MCF 10A (cell line): ENCODE measurements at places on chromosomes 5 and 9.

- H3K4me1 ChIP-seq: peaks cover 17% of the 10 kb centered on the region
- DNase-seq: no peak
- H3K27ac ChIP-seq: no peak overlapping the region
- no peak overlapping the region for H3K4me3 ChIP-seq
Observed at GRCh38 chr5:39055768-39056398, 18.3 kb downstream of the RICTOR start.

- H3K36me3 ChIP-seq: peaks cover 99% of the 10 kb centered on the region
- H3K4me3 ChIP-seq: no peak overlapping the region
- H3K27me3 ChIP-seq: no peaks in the 10 kb centered on the region
- H3K27ac ChIP-seq: peak overlapping the region; percentile 69
- H3K4me1 ChIP-seq: peaks cover 15% of the 10 kb centered on the region
- DNase-seq: no peak
Observed at GRCh38 chr5:179829732-179830435, 9.2 kb downstream of the SQSTM1 start.

DNA sequence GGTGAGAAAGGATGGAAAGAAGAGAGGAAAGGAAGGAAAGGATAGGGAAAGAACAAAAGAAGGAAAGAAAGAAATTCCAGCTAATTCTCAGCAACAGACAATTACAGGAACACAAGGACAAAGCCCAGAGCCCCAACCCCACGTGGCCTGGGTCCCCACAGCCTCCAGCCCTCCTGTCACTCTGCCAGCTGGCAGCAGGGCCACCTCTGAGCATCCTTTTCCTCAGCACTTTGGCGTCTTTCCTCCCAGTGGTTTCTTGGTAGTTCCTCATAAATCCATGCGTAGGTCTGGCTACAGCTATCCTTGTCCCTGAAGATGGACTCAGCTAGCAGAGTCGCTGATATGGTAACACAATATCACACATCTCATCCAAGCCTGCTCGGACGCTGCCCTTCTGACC lies 28.3 kb downstream of the ADAMTS2 start:
- H3K4me1 ChIP-seq: no peaks in the 10 kb centered on the region
- no peaks in the 10 kb centered on the region for H3K36me3 ChIP-seq
- H3K27ac ChIP-seq: no peak overlapping the region
- H3K4me3 ChIP-seq: no peak overlapping the region
- no peak for DNase-seq

DNA sequence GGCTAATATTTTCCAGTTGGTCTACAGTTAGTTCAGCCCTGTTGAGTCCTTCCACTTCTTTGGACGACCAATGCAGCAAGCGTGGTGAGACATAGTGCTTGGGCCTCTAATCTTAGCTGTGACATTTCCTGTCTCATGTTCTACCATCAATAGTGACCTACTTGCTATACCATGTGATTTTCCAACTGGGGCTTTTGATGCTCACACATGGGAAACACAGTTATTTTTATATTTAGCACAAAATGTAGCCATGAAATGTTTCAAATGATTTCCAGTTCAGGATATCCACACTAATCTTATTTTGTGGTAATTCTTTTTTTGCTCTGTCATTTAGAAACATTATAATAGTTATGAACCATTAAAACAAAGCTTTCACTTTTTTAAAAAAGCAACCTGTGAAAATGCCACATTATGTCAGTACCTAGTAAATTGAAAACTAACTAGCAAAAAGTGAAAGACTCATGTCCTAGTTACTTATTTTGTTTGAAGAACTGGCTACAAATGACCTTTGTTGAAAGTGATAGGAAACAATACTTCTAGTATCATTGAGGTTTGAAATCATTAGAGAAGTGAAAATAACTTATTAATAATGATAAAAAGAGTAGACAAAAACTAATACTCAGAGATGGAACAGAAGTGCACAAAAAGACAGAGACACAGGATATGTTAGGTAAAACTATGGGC lies 18.3 kb downstream of the MARCHF3 start:
- H3K4me3 ChIP-seq: no peak overlapping the region
- no peaks in the 10 kb centered on the region for H3K36me3 ChIP-seq
- H3K4me1 ChIP-seq: peaks cover 20% of the 10 kb centered on the region
- no peak overlapping the region for H3K27ac ChIP-seq
- no peak for DNase-seq

GRCh38 chr5:178630475-178630930 lies 3.7 kb upstream of the CLK4 start:
- H3K36me3 ChIP-seq: peaks cover 8% of the 10 kb centered on the region
- no peak overlapping the region for H3K4me3 ChIP-seq
- H3K27ac ChIP-seq: no peak overlapping the region
- no peaks in the 10 kb centered on the region for H3K27me3 ChIP-seq
- DNase-seq: peak; percentile 51

- no peak overlapping the region for H3K27ac ChIP-seq
- no peak for DNase-seq
- H3K36me3 ChIP-seq: no peaks in the 10 kb centered on the region
Observed at GRCh38 chr9:16064771-16065170, 511.9 kb downstream of the CCDC171 start.

GRCh38 chr5:150993422-150993821 lies 27.0 kb upstream of the GPX3 start:
- no peaks in the 10 kb centered on the region for H3K4me1 ChIP-seq
- no peaks in the 10 kb centered on the region for H3K36me3 ChIP-seq
- H3K4me3 ChIP-seq: no peak overlapping the region
- H3K27ac ChIP-seq: no peak overlapping the region
- H3K27me3 ChIP-seq: no peaks in the 10 kb centered on the region

DNA sequence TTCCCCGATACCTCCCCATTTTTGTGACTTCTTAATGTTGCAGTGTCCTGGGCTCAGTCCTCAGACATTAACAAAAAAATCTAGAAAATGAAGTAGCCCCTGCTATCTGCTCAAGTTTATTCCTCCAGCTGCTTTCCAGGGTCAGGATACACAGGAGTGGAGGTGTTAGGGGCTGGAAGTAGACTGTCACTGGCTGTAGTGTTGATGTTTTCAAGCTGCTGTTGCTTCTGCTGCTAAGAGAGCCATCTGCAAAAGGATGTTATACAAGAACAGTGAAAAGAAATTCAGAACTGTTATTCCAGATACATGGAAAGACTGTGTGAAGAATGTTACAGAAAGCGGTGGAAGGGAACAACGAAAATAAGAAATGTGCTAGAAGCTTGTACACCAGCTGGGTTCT lies 10.7 kb downstream of the CD14 start:
- H3K36me3 ChIP-seq: no peaks in the 10 kb centered on the region
- no peaks in the 10 kb centered on the region for H3K27me3 ChIP-seq
- H3K4me1 ChIP-seq: no peaks in the 10 kb centered on the region
- no peak overlapping the region for H3K27ac ChIP-seq
- H3K4me3 ChIP-seq: no peak overlapping the region
- DNase-seq: no peak

GRCh38 chr5:59296317-59297264 lies 596.9 kb downstream of the PDE4D start:
- H3K4me3 ChIP-seq: peak overlapping the region; percentile 71
- peak overlapping the region; percentile 84 for H3K27ac ChIP-seq
- peak; percentile 48 for DNase-seq

DNA sequence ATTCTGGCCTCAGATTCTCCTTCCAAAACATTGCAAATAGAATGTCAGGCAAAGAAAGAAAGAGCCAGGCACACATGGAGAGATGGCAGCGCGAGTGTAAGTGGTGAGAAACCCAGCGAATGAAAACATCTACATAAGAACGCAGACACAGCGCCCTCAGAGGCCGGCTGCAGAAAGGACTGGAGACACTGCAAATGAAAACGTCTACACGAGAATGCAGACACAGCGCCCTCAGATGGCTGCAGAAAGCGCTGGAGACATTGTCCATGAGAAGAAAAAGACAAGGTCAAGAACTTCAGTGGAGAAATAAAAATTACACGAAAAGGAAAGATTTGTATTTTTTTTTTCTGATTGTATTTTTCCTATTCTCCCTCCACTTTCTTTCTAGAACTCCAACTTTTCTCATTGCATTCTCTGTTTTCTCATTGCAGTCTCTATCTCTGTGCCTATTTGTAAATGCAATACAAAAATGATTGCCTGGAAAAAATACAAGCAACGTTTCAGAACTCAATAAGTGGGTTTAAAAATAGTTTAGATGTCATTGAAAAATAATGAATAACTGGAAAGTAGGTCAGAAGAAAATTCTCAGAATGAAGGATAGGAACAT lies 117.9 kb upstream of the LPCAT1 start:
- H3K27me3 ChIP-seq: peaks cover 44% of the 10 kb centered on the region
- no peak overlapping the region for H3K4me3 ChIP-seq
- DNase-seq: peak; percentile 77
- H3K4me1 ChIP-seq: no peaks in the 10 kb centered on the region
- H3K27ac ChIP-seq: no peak overlapping the region

DNA sequence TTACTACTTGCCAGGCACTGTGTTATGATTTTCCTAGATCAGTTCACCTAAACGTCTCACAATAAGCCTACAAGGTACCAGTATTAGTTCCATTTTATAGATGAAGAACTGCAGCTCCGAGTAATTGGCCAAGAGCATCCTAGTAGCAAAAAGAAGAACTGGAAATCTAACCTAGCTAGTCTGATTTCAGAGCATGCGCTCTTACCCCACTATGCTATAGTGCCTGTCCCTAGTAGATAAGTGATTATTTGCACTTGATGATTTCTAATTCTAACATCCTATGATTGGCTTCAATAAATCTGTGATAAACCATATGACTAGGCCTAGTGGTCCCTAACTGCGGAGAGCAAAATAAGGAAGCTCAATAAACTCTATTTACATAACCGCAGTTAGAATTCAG lies 7.1 kb upstream of the PLAC8L1 start:
- H3K4me1 ChIP-seq: no peaks in the 10 kb centered on the region
- H3K36me3 ChIP-seq: peaks cover 62% of the 10 kb centered on the region
- DNase-seq: no peak
- peak overlapping the region; percentile 31 for H3K27ac ChIP-seq
- H3K27me3 ChIP-seq: no peaks in the 10 kb centered on the region
- no peak overlapping the region for H3K4me3 ChIP-seq
